ENCODE measurements at places on chromosomes 5 and 9.

- no peak for DNase-seq
Measured at GRCh38 chr5:80654054-80654390, 430 bp upstream of the MSH3 start.

DNA sequence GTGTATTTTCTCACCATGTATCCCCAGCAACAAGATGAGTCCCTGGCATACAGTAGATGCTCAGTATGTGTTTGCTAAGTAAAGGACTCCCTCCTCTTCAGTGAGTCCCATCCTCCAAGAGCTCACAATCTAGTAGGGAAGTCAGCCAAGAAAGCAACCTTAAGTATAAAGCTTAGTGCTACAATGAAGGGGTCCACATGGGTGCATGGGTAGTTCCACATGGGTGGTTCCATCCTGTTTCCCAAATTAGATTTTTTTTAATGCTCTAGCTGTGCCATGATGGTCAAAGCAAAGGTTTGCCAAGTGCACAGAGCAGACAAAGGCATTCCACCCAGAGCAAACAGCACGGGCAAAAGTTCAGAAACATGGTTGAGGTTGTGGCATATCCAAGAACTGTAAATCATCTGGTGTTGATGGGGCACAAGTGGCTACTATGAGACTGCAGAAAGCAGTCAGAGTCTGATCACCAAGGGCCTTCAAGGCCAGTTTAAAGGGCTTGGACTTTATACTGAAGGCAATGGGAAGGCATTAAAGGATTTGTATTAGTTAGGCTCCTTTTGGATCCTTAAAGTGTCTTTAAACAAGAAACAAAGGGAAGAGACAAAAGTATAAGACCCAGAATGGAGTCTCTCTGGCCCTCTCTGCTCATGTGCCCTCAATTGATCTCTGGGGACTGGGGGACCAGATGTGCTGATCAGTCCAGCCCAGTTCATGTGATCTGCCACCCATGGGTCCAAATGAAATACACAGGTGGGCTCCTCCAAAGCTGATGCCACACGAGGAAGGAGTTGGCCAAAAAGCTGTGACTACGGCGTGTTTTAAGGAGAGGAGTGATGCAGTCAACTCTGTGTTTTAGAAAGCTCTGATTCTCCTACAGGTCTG lies 9.0 kb upstream of the CPLX2 start:
- no peak for DNase-seq

DNA sequence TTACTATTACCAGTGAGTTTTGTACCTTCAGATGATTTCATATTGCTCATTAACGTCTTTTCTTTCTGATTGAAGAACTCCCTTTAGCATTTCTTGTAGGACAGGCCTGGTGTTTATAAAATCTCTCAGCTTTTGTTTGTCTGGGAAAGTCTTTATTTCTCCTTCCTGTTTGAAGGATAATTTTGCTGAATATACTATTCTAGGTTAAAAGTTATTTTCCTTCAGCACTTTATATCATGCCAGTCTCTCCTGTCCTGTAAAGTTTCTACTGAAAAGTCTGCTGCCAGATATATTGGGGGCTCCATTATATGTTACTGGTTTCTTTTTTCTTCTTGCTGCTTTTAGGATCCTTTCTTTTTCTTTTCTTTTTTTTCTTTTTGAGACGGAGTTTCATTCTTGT lies 13.3 kb downstream of the CDK7 start:
- DNase-seq = no peak

DNA sequence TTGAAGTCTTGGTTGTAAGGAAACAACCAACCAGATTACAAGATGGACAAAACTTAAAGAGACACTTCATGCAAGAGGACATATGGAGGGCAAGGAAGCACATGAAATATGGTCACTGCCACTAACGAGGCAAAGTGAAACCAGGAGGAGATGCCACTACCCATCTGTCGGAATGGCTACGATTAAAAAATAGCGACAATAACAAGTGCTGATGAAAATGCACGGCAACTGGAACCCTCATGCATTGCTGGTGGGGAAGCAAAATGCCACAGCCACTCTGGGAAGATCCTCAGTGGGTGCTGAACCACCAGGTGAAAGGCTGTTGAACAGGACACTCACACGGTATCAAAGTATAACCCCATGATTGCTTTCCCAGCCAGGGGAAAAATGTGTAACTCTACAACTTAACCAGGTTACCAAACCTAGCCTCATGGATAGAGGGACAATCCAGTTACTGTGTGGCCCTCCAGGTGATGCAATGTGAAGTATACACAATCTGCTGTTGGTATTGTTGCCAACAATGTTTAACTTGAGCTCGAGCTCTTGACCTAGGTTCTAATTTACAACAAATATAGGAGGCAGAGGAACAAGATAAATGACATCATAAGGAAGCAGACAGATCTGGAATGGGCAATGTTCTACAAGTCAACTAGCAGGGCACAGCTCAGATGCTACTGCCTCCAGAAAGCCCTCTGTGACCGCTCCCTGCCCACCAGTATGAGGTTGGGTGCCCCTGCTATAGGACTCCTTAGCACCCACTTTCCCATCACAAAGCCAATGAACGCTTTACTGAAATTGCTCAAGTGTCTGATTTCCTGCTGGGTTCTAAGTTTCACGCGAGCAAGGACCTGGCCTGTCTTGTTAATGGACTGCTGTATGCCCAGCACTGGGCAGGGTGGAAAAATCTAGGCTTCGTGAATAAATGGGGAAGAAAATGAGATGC lies 25.8 kb downstream of the SH3PXD2B start:
- no peak for DNase-seq

- DNase-seq = no peak
Measured at GRCh38 chr9:77987081-77987656, 44.4 kb downstream of the GNAQ start.

- no peak for DNase-seq
Measured at GRCh38 chr5:160486573-160486972, 64.9 kb downstream of the PTTG1 start.

- DNase-seq = no peak
Measured at GRCh38 chr9:83043597-83043996, 19.3 kb downstream of the RASEF start.

DNA sequence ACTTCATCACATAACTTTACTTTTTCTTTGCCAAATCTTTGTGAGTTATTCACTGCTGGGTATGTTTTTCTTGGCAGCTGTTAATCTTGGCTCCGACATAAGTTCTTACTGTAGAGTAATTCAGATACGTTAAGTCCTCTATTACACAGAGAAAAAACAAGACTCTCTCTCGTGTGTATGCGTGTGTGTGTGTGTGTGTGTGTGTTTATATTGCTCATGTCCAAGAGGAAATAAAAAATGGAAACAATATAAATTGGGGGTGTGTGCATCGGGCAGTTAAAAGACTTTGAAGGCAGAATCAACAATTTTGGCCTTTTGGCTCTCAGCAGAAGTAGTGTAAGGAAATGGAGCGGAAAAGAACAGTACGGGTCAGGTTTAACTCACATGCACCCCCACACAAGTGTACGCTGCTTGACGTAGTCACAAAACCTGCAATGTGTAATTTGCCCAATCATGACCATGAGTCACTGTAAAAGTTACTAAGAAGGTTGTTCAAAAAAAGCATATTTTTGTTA lies 67.2 kb upstream of the IFNE start:
- DNase-seq = no peak

- DNase-seq = no peak
Measured at GRCh38 chr9:71127301-71127700, 5.9 kb upstream of the TRPM3 start.

DNA sequence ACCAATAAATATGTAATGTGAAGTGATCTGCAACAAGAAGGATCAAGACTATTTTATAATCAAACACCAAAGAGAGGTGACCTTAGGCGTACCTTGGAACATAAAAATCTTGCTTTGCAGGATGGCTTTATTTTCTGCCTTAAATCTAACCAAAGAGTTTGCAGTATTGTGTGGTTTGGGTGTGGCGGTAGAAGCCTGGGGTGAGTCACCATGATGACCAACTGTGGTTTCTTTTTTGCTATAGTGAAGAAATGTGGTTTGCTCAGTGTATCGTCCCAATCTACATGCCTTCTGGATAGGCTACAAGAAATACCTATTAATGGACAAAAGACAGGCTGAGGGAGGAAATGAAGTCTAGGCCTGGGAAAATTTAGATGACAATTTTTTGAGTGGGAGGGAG lies 5.1 kb upstream of the CAST start:
- DNase-seq = no peak
